SW480 (cell line): ENCODE measurements at places on chromosomes 3 and 15.

- no peak for DNase-seq
These were observed 119.5 kb upstream of the PRICKLE2 start for GRCh38 chr3:64344721-64345207.

GRCh38 chr3:152272771-152273242, 4.1 kb downstream of the MBNL1 start:
- DNase-seq: no peak

GRCh38 chr15:59668556-59668955, 11.2 kb upstream of the GTF2A2 start:
- no peak for DNase-seq

- DNase-seq: peak; percentile 91
These were observed 69.4 kb upstream of the PLXNA1 start for GRCh38 chr3:126913524-126913923.

DNA sequence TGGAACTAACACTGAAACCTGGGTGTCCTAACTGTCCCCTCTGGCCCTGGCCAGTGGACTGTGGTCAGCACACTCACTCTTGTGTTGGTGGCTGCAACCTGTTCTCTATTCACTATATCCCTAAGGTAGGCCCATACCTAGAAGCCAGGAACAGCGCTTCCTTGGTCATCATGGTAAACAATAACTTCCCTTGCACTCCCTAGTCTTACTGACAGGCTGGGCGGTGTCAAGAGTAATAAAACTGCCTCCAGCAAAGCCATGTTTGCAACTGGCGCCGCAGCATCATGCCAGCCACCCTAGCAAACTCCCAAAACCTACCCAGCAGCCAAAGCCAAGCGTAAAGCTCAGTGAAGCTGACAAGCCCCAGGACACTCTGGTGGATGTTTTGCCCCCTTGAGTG, 63.1 kb upstream of the TSEN2 start:
- DNase-seq: no peak

DNA sequence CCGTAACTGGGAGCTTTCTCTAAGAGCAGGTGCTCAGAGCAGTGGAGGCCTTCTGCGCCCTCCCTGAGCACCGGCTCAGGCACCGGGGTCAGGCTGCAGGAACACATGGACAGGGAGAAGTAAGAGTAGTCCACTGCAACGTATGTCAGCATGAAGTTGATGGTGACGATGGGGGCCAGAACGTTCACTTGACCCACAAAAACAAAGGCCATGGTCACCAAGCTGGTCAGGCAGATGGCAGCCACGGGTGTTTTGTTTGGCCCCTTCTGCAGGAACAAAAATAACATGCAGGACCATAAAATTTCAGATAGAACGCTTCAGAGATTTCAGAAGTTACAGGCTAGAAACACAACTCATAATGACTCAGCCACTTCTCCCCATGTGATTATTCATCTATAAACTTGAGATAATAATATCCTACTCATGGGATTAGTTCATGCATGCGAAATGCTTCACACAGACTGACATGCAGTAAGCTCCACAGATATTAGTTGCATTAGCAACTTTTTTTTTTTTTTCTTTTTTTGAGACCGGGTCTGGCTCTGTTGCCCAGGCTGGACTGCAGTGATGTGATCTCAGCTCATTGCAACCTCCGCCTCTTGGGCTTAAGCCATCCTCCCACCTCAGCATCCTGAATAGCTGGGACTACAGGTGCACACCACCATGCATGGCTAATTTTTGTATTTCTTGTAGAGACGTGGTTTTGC, 52.2 kb upstream of the HEG1 start:
- DNase-seq: no peak

- DNase-seq: no peak
These were observed 4.5 kb downstream of the EIF4A2 start for GRCh38 chr3:186787642-186788481.

- peak; percentile 74 for DNase-seq
These were observed 9.2 kb upstream of the SLC6A1 start for GRCh38 chr3:10983219-10983916.

GRCh38 chr3:71585887-71586809, 2.6 kb upstream of the FOXP1 start:
- peak; percentile 30 for DNase-seq

- DNase-seq: no peak
These were observed 52.4 kb upstream of the RGMA start for GRCh38 chr15:93141371-93141794.

- DNase-seq: no peak
These were observed 364.3 kb upstream of the ADAMTS9 start for GRCh38 chr3:65052101-65052500.

- DNase-seq: peak; percentile 22
These were observed 9.8 kb downstream of the SELENOS start for GRCh38 chr15:101267320-101268104.

- DNase-seq: no peak
These were observed 29.8 kb downstream of the FBXL22 start for GRCh38 chr15:63626955-63627354.

DNA sequence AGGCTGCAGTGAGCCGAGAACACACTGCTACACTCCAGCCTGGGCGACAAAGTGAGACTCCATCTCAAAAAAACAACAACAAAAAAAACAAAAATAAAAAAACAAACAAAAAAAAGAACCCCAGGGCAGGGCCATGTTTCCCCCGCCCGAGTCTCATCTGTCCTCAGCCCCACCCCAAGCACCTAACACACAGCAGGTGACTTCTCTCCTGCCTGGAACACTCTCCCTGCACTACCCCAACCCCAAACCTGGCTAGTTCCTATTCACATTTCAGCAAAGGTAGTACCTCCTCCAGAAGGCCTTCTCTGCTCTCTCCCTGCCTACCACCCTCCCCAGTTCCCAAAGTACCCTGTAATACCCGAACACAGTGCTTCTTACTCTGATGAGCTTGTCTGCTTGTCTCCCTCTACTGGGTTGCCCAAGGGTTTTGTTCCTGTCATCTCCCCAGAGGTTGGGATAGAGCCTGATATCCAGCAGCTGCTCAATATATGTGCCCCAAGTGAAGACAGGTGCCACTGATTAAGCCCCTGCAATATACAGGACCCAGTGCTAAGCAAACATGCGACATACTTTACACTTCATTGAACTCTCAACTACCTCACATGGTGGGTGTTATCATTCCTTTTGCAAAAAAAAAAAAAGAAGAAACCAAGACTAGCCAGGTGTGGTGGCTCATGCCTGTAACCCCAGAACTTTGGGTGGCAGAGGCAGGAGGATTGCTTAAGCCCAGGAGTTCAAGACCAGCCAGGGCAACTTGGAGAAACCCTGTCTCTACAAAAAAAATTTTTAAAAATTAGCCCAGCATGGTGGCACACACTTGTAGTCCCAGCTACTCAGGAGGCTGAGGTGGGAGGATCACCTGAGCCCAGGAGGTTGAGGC, 103.6 kb downstream of the DAPK2 start:
- no peak for DNase-seq

- DNase-seq: peak; percentile 17
These were observed 185.2 kb upstream of the ARL6 start for GRCh38 chr3:97579365-97579764.

DNA sequence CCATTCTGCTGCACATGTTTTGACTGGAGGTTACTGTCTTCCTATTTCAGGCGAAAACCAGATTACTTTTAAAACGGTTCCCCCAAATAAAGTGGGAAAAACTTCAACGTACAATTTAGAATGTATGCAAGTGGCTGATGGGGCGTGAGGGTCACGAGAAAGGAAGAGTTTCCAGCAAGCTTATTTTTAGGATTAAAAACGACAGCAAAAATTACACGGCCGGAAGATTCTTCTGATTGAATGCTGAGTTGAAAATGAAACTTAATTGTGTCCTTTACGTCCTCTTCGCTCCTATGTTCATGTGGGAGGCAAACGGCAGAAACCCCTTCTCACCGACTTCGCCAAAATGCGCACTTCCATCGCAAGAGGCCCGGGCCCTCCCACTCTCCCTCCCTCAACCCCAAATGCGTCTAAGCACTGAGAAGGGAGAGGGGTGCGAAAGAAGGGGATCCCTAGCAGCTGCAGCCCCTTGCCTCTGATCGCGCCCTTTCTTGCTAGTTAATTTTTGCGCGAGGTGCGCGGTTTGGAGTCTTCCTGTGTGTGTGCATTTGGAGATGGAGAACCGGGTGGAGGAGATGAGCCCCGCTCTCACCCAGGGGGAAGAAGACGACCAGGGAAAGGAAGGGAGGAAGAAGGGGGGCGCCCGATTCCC, 656 bp downstream of the CD47 start:
- DNase-seq: peak; percentile 41

DNA sequence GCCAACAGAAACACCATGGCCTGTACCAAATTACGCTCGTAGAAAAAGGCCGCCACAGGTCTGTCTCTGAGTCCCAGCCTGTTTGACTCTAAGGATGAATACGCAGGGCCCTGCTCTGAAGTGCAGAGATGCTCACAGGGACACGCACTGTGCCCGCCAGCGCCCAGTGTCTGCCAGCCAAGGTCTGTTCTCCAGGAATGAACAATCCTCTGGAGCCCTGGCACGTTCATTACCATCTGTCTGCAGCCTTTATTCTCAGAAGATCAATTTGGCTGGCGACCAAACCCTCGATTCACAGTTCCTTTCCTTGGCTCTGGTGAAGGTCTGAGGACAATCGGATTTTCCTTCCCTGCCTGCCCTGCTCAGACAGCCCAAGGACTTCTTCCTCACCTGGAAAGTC, 66.3 kb downstream of the NIPA2 start:
- no peak for DNase-seq

GRCh38 chr3:164303894-164304293, 774.4 kb downstream of the SI start:
- no peak for DNase-seq

DNA sequence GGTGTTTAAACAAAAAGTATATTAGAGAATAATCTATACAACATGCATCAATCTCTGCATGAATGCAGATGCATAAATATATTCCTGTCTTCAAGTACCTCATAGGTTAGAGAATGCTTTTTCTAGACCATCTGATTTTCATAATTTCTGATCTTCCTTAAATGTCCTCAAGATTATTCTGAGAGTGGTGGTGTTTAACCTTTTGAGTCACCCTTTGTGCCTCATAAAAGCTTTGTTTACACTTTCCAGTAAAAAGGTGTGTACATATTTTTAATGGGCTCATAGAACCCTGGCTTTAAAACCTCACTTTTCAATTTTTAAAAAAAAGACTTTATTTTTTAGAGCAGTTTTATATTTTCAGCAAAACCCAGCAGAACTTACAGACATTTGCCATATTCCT, 41.0 kb upstream of the ABHD10 start:
- DNase-seq: no peak

- no peak for DNase-seq
These were observed 30.8 kb downstream of the LAMP3 start for GRCh38 chr3:183131735-183132134.

GRCh38 chr15:80492874-80493273, 88.7 kb downstream of the ARNT2 start:
- DNase-seq: no peak

DNA sequence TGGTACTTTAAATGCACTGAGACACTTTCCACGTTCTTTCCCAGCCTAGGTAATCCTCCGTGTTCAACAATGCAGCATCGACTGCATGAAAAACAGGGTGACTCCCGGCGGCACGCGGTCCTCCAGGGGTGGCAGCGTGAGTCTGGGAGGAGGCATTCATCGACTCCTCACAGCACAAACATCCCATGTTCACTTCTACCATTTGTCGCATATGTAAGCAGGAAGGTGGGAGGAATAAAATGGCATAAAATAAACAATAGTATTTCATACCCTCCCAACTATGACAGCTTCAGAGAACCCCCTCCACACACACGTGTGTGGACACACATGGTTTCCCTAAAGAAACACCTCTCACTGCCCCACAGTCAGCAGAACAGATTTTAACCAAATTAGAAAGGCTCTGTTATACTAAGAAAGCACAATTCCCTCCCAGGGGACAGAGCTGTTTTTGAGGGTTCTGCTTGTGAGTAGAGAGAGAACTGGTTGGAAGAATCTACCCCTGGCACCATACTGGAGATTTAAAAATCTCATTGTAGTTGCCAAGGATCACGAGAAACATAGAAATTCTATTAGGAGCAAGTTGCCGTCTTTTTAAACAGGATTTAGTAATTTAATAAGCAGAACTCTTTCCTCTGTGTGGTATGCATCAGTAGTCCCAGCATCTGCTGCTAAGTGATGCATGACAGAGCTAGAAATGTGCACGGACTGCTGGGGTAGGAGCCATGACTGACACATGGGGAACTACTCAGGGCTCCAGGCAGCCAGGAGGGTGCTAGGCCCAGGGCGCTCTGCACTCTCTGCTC, 6.0 kb downstream of the FAM43A start:
- no peak for DNase-seq

GRCh38 chr3:58746758-58747157, 80.2 kb upstream of the FAM3D start:
- DNase-seq: no peak

DNA sequence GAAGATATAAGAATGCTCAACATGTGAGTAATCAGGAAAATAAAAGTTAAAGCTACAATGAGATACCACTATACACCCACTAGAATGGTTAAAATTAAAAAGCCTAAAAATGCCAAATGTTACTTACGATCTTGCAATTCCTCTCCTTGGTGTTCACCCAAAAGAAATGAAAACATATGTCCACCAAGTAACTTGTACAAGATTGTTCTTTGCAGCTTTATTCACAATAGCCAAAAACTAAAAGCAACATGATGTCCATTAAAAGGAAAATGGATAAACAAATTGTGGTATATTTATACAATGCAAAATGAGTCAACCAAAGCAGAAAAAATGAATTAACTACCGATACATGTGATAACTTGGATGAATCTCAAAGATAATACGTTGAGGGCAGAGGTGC, 301.6 kb upstream of the THBS1 start:
- DNase-seq: no peak

- DNase-seq: no peak
These were observed 189.4 kb downstream of the THSD4 start for GRCh38 chr15:71304681-71305080.

- no peak for DNase-seq
These were observed 858 bp downstream of the RBM5 start for GRCh38 chr3:50089609-50089945.

- DNase-seq: no peak
These were observed 103.1 kb downstream of the MITF start for GRCh38 chr3:69842351-69842750.

- no peak for DNase-seq
These were observed 705.8 kb downstream of the NR2F2 start for GRCh38 chr15:97036301-97036700.

GRCh38 chr15:99633655-99634054, 67.9 kb downstream of the MEF2A start:
- DNase-seq: no peak

DNA sequence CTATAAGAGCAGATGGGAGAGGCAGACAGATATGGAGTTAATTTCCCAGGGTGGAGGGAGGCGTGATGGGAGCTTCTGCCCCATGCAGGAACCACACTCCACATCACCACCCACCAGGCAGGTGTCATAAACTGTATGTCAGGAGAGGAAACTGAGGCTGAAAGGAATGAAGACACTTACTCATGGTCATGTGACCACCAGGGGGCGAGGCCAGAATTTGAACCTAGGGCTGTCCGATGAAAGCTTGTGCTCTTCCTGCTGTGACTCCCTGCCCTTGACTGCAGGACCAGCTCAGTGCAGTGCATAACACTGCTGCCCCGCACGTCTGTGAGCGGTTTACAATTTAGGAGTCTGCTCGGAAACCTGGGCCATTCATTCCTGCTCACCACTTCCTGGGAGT, 28.8 kb downstream of the NUP210 start:
- no peak for DNase-seq
